Left colon (tissue), 2 donors: ENCODE measurements at places on chromosomes 4 and X. TPM values are rescaled to one million over a fixed set of nuclear protein-coding genes. Genes with fewer than 3 reads are reported as not detected.

GRCh38 chr4:118112117-118113046 is 78.1 kb downstream of the NDST3 start:
- no peak for DNase-seq

GRCh38 chr4:153418558-153418957 is 47.6 kb upstream of the TMEM131L start:
- no peak for DNase-seq

- DNase-seq, result no peak
Observed at GRCh38 chr4:111231281-111231680, 608.4 kb upstream of the PITX2 start.

- DNase-seq, result peak; percentile 91
Observed at GRCh38 chrX:54529552-54530356, at the start of gene GNL3L. Gene GNL3L, plus strand, starts transcription at chrX:54530219. Its CDS starts 2,348 bp downstream, at chrX:54532567.

- DNase-seq, result no peak
Observed at GRCh38 chr4:637536-638280, 12.3 kb downstream of the PDE6B start.

- DNase-seq, result no peak
Observed at GRCh38 chr4:73730867-73731266, 9.5 kb upstream of the CXCL8 start.

GRCh38 chrX:25020391-25020904 is 4.7 kb upstream of the ARX start:
- no peak for DNase-seq

- no peak for DNase-seq
Observed at GRCh38 chr4:147286846-147287587, 193.9 kb upstream of the EDNRA start.

DNA sequence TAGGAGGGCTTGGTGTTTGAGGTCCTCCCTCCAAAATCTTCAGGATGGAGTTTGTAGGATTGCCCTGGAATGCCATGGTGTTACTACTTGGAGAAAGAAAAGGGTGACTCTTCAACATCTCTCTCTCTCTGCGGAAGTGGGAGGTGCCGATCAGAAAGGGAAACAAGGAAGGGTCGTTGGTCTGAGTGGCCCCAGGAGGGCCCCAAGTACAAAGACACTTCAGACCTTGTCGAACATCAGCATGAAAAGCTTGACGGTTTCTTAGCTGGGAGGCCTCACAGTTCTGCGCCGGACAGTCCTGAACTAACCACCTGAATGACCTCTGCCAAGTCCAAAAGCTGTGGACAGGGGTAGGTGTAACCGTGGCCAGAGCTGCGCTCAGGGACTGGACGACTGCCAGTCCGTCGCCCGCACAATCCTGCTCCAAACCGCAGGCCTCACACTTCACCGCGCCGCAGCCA is 646 bp upstream of the GSX2 start:
- no peak for DNase-seq

GRCh38 chr4:133129237-133129636 is 19.9 kb upstream of the PCDH10 start:
- no peak for DNase-seq

METAP1 gene
- 58.7 TPM for total RNA-seq

CTAG1B gene
- not detected for total RNA-seq

GATA1 gene
- not detected for total RNA-seq

SLC6A8 gene
- total RNA-seq, result 170 TPM

DNA sequence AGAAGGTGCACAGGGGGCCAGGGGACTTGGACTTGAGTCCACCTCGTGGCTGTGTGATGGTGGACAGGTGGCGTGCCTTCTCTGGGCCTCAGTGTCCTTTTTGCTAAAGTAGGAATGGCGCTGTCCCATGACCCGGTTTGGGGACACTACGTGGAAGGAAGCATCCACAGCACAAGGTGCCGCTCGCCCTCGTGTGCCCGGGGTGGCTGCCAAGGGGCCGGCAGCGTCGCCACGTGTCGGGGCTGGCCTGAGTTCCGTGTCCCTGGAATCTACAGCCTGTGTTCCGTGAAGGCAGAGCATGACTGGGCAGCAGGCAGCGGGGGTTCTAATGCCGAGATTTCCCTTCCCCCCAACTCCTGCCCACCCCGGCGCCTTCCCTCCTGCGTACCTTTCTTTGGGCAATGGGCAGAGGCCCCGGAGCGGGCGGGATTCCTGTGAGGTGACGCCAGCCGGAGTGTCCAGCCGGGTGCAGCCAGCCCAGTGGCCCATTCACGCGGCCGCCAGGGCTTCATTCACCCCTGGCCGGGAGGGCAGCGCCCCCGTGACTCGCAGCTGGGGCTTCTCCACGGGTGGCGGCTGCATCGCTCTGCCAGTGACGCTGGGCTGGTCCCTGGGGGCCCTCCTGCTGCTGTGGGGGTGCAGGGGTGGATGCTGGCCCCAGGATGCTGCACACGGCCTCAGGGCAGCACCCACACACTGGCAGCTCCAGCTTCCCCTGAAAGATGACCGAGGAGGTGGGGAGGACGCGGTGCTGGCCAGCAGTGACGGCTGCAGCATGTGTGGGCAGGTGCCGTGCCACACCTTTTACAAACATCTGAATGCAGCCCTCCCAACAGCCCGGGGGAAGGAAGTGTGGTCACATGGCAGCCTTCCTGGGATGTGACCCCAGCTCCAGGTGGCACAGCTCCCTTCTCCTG is 21.2 kb downstream of the DOK7 start:
- DNase-seq, result peak; percentile 63

GRCh38 chrX:71650333-71650969 is 16.9 kb upstream of the LOC101059915 start:
- no peak for DNase-seq

DNA sequence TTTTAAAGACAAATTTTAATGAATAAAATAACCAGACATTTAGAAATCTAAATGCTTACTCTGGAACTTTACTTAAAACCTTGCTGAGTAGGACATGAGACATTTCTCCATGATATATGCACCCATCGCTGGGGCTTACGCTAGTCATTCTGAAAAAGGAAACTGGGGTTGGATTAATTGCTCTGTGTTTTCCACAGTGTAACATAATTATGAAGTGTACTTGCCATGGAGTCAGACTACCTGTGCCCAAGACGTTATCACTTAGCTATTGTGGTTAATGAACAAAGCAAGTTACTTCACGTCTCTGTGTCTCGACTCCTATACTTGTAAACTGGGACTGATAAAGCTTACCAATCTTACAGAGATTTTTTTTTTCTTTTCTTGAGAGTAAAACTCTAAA is 47.8 kb downstream of the SHISA3 start:
- no peak for DNase-seq

TXK gene
- 1.8 TPM for total RNA-seq

- DNase-seq, result peak; percentile 77
Observed at GRCh38 chr4:2469192-2469984, 482 bp downstream of the RNF4 start.

DNA sequence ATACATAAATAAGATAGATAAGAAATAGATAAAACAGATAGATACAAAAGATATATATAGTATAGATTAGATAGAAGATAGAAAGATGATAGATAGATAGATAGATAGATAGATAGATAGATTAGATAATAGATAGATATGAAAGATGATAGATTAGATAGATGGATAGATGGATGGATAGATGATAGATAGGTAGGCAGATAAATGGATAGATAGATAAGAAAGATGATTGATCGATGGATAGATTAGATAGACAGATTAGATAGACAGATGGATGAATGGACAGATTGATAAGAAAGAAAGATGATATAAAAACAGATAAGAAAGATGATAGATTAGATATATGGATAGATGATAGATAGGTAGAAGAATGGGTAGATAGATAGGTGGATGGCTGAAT is 90.3 kb downstream of the SMIM20 start:
- DNase-seq, result no peak

AFF1 gene
- total RNA-seq, result 86.2 TPM

GAB3 gene
- 1.2 TPM for total RNA-seq

GRCh38 chr4:82930848-82931755 is 30.6 kb downstream of the THAP9 start:
- no peak for DNase-seq

GRCh38 chrX:120718969-120719368 is 89.1 kb upstream of the C1GALT1C1 start:
- no peak for DNase-seq

- no peak for DNase-seq
Observed at GRCh38 chrX:45324941-45325340, 124.3 kb upstream of the DIPK2B start.

DNA sequence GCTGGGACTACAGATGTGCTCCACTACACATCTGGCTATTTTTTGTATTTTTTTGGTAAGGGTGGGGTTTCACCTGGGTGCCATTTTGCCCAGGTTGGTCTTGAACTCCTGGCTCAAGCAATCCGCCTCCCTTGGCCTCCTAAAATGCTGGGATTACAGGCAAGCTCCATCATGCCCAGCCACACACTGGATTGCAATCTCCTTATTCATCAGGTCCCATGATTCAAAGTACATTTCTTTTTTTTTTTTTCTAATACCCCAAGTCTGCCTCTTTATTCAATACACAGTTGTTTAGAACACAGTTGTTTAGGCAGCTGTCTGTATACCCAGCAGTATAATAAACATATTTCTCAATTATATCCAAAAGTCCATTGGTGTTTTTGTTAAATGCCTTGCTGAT is 130.3 kb upstream of the ARSJ start:
- no peak for DNase-seq

C1QTNF7 gene
- 4.0 TPM for total RNA-seq

DNA sequence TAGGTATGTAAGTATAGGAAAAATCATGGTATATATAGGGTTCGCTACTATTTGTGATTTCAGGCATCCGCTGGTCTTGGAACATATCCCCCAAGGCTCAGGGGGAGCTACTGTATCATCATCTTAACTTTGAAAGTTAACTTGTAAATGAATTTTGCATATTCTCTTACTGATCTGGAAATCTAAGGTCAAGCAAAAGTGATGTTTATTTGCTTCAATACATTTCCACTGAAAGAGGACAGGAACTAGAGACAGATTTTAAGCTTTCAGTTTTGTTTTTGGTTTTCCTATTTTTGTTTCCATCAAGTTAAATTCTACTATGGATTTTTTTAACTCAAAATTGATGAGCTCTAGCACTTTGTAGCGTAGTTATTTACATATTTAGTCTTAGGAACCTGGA is 56.2 kb downstream of the NAF1 start:
- DNase-seq, result no peak

DNA sequence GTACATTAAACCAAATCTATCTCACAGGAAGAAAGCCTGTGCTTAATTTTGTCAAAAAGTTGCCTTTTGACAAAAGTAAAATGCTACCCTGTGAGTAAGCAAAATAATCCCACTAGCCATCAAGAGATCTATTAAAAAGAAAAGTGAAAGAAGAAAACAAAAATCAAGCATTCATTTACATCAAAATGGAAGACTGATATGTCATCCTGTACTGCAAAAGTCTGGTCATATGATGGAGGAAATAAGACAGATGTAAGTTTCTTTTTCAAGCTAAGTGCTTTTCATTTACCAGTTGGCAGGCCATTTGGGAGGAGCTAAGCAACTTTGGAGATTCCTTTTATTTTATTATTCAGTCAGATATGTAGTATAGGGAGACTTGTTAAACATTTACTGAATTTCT is 387.4 kb downstream of the SPOCK3 start:
- no peak for DNase-seq

HS3ST1 gene
- total RNA-seq, result 6.7 TPM

GRCh38 chrX:67720344-67720743 is 176.5 kb downstream of the AR start:
- DNase-seq, result no peak

DNA sequence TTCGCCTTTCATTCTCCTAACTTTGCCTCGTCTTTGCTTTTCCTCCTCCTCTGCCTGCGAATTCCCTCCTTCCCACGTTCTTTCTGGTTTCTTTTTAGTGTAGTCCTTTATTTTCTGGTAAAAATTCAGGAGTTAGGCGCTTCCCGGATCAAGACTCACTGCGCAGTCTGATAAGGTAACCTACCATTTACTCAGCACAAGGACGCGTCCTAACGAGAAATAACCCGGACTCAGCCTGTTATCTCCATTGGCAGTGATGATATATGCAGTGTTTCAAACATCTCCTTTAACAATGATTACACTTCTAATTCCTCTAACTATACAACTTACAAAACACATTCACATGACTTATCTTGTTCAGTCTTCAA is 357 bp upstream of the ETNPPL start:
- no peak for DNase-seq

PAK3 gene
- total RNA-seq, result 0.84 TPM

DNA sequence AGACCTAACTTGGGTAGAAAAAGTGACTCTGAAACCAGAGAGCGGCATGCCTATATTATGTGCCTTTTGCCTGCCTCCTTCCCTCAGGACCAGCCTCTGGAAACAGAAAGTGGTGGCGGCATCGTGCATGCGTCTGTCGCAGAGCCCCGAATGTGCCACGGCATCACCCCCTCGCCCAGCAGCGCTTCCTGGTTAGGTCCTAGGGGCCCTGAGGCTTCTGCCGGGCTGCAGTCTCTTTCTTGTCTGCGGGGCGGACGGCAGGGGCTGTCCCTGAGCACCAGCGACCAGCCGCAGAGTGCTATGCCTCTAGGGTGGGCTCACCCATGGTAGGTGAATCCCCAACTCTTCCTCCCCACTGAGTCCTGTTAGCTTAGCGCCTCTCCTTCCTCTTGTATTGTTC is 68.7 kb downstream of the VSIG4 start:
- no peak for DNase-seq

GRCh38 chr4:154485127-154485773 is 6.3 kb downstream of the DCHS2 start:
- DNase-seq, result no peak

CYSLTR1 gene
- total RNA-seq, result 2.4 TPM

DNA sequence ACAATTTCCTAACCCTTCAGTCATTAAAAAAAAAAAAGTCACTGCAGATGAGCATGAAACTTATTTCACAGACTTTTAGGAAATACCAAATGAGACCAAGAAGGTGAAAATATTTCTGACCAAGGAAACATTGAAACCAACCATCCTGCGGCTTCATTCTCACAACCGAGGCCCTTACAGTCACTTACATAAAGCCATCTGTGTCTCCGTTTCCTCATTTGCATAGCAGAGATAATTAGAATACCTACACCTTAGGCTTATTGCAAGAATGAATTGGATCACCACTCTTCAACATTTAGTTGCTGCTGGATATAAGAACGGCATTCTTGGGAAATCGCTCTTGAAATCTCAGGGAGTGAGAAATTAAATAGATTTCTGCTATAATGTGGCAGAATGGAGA is 356.2 kb downstream of the HS3ST1 start:
- no peak for DNase-seq

DNA sequence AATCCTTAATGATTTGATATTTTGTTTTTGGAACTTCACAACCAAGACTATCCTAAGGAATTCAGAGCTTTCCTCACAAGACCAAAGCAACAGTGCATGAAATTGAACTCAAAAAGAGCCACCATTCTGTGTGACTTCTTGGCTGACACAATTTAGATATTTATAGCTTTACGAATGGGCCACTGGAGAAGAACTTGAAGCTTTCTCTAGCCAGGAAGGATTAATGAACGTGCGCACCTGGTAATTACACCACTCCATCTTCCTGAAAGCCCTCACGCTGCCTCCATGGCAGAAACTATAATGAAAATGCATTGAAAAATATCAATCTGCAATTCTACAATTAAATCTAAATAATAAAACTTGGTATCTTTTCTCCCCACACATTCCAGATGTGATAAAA is 1057.8 kb downstream of the DMD start:
- DNase-seq, result no peak

- DNase-seq, result no peak
Observed at GRCh38 chr4:123597586-123597985, 201.0 kb downstream of the SPRY1 start.

WDFY3 gene
- 51.8 TPM for total RNA-seq

GRCh38 chrX:136728393-136728792 is 52.3 kb downstream of the ARHGEF6 start:
- no peak for DNase-seq
